ENCODE measurements at places on chromosomes 7 and 10.

GRCh38 chr10:101779544-101780186 is 3.6 kb downstream of the NPM3 start:
- DNase-seq: peak; percentile 87

DNA sequence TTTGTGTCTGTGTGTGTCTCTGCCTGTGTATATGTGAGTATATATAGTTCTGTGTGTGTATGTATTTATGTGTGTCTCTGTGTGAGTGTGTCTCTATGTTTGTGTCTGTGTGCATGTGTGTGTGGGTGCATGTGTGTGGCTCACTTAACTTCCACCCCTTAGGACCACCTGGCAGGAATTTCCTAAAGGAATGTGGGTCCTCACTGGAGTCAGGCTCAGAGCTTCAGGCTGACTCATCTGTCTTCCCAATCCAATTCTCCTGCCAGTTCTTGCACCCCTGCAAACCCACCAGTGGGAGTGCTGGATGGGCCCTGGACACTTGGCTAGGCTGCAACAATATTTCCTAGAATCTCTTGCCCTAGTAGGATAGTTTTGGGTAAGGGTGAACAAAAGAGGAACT is 70.2 kb upstream of the GRB10 start:
- DNase-seq: no peak

DNA sequence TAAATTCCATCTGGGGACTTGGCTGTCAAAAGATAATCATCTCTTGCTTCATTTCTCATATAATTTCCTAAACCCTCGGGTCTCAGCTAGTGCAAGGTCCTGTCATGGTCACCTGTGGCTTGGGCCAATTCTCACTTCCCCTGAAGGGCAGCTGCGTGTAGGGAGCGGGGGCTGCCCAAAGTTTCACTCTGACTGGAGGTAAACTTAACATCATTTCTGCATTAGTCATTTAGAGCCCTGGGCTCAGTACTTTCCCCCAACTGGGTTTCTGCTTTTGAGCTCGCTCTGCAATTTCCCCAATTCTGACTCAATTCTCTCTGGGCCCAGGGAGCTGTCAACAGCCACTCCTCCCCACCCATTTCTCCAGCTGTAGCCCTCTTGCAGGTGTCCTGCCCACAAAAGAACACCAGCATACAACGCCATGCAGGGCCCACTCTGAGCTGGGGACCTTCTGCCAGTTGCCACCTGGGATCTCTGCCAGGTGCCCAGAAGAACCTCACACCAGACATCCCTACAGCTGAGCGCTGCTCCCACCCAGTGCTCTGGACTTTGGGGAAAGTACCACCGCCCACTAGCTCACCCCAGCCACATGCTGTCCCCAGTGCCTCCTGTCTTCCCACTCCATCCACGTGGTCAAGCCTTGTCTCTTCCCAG is 37.9 kb downstream of the VOPP1 start:
- peak; percentile 60 for DNase-seq

- no peak for DNase-seq
These were observed 28.7 kb downstream of the ZEB1 start for GRCh38 chr10:31347705-31348104.

DNA sequence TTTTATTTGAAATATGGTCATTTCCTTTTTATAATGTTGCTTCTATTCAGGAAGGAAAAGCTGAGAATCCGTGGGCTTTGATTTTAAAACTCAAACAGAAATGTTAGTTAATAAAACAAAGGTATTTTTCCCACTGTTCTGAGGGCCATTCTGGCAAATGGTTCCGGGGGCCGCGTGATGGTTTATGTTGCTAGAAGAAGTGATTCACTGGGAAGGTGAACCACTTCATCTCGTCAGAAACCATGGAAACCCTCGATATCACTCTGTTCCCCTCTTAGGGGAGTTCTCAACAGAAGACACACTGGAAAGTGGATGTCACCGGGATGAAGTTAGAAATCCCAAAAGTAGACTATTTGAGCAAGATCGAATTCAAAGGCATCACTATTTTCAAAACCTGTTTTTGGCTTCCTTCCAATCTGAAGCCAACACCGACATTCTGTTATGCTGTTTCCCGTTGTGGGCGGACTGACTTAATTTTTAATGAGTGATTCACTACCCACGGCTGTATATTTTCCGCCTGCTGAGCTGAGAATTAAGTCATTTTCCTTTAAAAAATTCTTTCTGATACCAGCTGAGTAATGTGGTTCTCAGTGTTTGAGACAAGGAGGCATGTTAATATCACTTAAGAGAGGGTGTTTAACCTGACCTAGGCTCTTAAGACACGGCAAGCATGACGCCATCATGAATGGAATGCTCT is 84.1 kb downstream of the PTPRE start:
- no peak for DNase-seq

DNA sequence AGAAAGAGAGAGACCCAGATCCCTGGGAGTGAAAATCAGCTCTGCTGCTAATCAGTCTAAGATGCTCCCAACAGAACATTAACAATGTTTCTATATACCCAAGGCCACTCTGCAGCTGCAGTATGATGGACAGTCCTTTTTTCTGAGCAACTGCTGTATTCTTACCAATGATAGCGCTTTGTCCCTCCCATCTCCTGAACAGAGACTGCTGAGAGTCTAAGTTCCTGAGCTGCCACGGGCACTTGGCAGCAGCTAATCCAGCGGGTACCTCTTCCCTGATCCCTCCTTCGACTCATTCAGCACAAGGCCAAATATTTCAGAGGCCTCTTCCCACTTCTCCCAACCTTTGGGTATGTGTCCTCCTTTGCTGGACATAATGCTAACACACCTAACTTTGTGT is 7.7 kb downstream of the CPVL start:
- no peak for DNase-seq

DNA sequence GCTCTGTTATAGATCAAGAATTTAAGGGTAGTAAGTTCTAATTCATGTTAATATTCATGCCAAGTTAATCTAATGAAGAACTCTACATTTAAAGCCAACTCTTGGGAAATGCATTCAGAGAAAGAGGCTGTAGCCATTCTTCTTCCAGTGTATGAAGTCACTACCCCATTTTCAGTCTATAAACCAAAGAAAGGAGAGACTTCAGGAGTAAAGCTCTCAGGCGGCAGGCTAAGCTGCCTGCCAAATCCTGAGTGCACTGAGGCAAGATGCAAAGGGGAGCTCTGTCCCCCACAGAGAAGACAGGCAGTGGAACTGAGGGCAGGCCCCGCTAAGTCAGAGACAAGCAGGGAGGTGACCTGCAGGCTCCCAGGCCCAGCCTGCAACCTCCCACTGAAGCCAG is 41.5 kb downstream of the SLIT1 start:
- no peak for DNase-seq

GRCh38 chr7:11681461-11681860 is 150.5 kb downstream of the THSD7A start:
- no peak for DNase-seq

GRCh38 chr7:68613405-68613804 is 984.9 kb upstream of the AUTS2 start:
- DNase-seq: no peak

DNA sequence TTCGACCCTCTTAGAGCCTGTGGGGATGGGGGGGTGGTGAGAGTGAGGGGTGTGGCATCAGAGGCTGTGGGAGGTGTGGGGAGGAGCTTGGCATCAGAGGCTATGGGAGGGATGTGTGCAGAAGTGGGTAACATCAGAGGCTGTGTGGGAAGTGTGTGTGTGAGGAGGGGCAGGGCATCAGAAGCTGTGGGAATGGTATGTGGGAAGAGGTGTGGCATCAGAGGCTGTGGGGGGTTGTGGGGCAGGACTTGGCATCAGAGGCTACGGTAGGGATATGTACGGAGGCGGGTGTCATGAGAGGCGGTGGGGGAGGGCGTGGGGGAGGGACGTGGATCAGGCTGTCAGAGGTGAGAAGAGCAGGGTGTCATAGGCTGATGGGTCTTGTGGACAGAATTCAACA is 97.4 kb downstream of the SEC23IP start:
- DNase-seq: no peak

DNA sequence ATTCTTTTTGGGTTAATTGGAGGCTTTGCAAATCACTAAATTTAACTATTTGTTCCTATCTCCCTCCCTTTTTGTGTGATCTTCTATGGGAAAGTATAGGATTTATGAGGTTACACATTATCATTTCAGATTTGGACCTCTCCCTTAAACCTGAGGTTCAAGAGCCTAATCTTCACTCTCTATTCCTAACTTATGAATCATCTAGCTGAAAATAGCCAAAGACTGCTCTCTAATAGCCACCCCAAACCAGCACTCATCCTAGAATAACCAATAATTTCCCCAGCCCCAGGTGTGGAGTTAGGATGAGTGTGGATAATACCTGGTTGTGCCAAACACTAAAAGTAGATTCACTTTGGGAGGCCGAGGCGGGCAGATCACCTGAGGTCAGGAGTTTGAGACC is 499.2 kb downstream of the GFRA1 start:
- no peak for DNase-seq

DNA sequence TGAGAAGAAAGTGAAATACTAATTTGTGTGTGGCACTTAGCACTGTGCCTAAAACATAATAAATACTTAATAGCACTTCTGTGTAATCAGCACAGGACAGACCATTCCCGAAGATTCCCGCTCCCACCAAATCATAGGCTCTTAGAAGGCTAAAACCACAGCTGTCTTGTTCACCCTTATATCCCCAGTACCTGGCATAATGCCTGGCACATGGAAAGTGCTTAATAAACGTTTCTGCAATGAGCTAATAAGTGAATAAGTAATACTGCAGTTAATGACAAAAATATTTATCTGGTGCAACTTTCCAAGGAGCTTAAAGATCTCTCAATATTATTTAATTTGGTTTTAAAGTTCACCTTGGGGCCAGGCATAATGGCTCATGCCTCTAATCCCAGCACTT is 43.2 kb downstream of the MTURN start:
- DNase-seq: no peak

DNA sequence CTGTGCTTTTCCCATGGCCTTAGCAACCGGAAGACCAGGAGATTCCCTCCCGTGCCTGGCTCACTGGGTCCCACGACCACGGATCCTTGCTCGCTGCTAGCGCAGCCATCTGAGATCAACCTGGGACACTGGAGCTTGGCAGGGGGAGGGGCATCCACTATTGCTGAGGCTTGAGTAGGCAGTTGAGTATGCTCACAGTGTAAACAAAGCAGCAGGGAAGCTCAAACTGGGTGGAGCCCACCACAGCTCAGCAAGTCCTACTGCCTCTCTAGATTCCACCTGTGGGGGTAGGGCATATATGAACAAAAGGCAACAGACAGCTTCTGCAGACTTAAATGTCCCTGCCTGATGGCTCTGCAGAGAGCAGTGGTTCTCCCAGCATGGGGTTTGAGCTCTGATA is 697.0 kb downstream of the SORCS1 start:
- DNase-seq: no peak
